Epithelial cell of esophagus (primary cell): ENCODE measurements at places on chromosomes 2 and 18.

GRCh38 chr2:128714285-128714684 lies 395.6 kb upstream of the HS6ST1 start:
- no peak for DNase-seq

DNA sequence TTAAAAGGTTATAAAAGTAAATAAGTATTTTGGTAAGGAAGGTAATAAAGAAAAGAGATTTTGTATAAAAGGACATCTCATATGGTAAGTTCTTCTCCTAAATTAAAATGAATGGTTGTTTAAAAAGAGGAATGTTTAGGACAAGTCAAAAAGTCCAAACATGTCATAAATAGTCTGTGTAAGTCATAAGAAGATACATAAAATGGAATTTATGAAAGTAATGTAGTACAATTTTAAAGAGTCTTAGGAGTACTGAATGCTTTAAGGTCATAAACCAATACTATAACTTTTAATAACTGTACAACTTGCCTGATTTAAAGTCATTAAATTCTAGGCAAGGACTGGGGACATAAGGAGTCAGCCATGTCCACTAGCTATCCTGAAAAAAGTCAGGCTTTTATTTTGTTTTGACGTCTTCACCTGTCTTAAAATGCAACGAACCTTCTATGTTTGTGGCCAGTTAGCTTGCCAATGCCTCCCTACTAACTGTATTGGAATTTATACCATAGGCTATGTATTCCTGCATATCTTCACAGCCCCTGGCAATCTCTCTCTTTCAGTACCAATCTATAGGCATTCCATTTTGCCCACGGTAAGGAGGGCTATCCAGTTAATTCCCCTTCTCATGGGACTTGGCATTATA lies 312.3 kb upstream of the LRRTM4 start:
- DNase-seq: no peak

DNA sequence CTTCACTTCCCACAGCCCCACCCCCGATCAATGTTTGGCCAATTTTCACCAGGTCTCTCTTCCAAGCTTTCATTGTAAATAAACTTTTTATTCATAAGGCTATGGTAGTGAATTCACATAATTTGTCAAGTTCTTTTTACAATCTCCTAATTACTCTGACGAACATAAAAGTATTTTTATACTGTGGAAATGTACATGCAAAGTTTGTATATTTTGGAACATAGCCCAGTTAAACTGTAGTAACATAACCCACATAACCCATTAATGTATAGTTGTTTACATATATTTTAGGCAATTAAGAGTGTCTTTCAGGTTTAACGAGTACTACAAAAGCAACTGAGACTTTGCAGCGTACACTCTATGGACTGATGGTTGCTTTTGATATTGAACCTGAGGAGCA lies 228.3 kb upstream of the ERBB4 start:
- peak; percentile 7 for DNase-seq

- DNase-seq: no peak
Observed at GRCh38 chr2:148974095-148974494, 64.4 kb upstream of the LYPD6B start.

- DNase-seq: no peak
Observed at GRCh38 chr2:219429958-219430606, 4.6 kb upstream of the SPEG start.

DNA sequence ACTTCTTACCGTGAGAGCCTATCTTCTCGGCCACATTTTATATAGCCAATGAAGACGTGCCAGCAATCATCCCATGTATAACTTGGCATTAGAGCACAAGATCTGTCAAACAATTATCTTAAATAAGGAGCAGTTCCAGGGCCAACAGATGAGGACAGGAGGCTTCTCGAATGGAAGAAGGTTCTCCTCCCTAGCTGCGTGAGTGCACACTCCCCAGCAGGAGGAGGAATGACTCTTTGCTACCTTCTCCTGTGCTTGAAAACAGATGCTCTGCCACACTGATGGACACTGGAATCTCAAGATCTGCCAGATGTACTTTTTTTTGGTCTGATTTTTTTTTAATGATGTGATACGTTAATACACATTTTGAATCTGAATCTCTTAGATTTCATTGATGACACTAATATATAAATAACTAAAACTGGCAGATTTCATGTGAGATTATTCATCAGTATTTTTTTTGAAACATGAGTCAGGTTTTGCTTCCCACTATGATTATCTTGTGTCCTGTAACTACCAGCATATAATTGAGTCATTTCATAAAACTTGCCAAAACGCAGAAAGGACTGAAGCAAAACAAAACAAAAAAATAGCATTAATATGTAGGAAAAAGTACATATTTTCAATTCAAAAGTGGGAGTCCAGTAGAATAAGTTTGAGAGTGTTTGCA lies 626 bp upstream of the VIT start:
- peak; percentile 57 for DNase-seq

DNA sequence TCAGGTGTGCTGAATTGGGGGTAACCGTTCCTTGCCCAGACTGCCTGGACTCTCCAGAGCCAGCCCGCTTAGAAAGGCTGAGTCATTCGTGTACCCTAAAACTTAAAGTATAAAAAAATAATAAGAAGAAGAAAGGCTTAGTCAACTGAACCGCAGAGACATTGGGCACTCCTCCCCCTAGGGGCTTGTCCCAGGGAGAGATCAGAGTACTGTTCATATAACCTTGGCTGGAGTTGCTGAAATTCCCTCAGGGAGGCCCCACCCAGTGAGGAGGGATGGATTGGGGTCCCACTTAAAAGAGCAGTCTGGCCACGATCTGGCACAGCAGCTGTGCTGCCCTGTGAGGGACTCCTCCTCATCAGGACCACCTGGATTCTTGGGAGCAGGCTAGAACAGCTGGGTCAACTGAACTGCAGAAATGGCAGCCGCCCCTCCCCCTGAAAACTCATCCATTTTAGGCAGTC lies 37.2 kb downstream of the ANKRD12 start:
- DNase-seq: no peak

GRCh38 chr18:6328621-6329010 lies 86.1 kb downstream of the L3MBTL4 start:
- DNase-seq: no peak
